Activated CD8-positive, alpha-beta T cell treated with anti-CD3 and anti-CD28 coated beads, Interleukin-2, amount 10 ng/mL, durations not matched to agents 7 days and 5 days (primary cell): ENCODE measurements at places on chromosomes 5 and 9.
A peak's percentile ranks its signal among the peaks of the same experiment; 100 is the strongest.

GRCh38 chr9:8762479-8763085 is 963.0 kb upstream of the DMAC1 start:
- DNase-seq = no peak
- no peak overlapping the region for H3K4me3 ChIP-seq
- no peaks in the 10 kb centered on the region for H3K36me3 ChIP-seq
- no peaks in the 10 kb centered on the region for H3K27me3 ChIP-seq

DNA sequence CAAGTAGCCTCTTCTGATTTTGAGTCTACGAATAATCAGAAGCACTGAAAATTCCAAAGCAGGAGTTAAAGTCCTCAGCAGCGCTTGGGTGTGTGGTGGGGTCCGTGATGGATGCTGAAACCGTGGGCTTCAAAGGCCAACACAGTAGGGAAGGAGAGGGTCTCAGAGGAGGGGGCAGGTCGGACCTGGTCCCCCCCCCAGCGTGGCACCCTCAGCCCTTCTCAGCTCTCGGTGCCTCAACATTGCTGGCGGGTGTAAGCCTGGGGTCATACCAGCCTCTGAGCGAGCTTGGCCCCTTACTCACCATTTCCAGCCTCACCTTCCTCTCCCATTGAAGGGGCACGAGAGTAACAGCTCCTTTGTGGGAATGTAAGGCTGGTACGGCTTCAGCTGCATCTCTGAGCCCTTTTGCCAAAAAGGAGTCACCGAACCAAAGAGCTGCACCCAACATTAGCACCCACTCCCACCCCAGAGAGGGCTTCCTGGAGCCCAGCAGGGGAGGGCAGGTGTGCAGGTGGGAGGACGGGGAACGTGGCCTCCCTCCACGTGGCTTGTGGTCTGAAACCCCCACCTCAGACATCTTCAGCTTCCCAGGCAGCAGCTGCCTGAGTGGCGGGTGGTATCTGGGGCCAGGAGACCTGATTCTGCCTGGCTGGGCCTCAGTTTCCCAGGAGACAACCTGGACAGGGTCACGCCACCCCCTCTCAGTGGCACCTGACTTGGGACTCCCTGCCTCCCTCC is 6.7 kb upstream of the LCN1 start:
- H3K4me3 ChIP-seq = no peak overlapping the region
- no peak overlapping the region for H3K27ac ChIP-seq
- H3K4me1 ChIP-seq = peaks cover 15% of the 10 kb centered on the region
- DNase-seq = no peak
- no peaks in the 10 kb centered on the region for H3K36me3 ChIP-seq
- H3K27me3 ChIP-seq = peaks cover 23% of the 10 kb centered on the region

- no peak overlapping the region for H3K4me3 ChIP-seq
- peaks cover 23% of the 10 kb centered on the region for H3K4me1 ChIP-seq
- no peak for DNase-seq
- H3K27me3 ChIP-seq = peaks cover 16% of the 10 kb centered on the region
- no peak overlapping the region for H3K27ac ChIP-seq
Observed at GRCh38 chr9:4620881-4621555, 41.1 kb upstream of the PLPP6 start.

DNA sequence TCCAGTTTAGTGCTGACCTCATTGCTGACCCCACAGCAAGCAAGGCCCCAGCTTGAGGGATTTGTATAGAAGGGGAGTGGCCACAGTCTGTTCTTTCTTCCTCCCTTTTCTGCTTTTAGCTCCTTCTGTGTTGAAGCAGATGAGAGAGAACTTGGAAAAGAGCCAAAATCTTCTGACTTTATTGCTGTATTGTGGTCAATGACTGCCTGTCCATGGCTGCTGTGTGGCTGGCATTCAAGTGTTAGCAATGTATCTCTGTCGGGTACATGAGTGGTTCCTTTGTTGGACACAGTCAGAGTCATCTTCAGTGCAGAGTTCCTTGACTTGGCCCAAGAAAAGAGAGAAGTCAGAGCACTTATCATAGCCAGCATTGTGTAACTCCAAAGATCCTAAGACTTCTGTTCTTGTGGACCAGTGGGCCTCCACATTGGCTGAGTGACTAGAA is 154.1 kb downstream of the LRRC70 start:
- peaks cover 3% of the 10 kb centered on the region for H3K4me1 ChIP-seq
- no peak overlapping the region for H3K4me3 ChIP-seq
- DNase-seq = no peak
- H3K36me3 ChIP-seq = no peaks in the 10 kb centered on the region
- peaks cover 8% of the 10 kb centered on the region for H3K27me3 ChIP-seq
- H3K27ac ChIP-seq = no peak overlapping the region

DNA sequence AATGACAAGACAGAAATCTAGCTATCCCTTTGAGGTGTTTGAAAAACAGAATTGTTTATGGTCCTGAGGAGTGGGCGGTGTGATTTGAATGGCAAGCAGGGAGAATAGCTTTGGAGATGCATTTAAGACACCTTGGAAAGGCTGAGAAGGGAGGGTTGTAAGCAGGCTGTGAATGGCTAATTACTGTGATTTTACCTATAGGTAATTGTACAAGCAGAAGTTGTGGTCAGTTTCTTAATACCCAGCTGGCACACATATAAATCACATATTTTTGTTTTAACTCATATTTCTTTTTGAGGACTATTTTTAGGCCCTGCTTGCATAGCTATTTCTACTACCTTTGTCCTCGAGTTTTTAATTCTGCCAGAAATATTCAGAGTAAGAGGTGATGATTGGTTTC is 248.6 kb downstream of the KDM4C start:
- H3K27ac ChIP-seq = no peak overlapping the region
- no peaks in the 10 kb centered on the region for H3K27me3 ChIP-seq
- H3K4me3 ChIP-seq = no peak overlapping the region
- DNase-seq = no peak
- peaks cover 56% of the 10 kb centered on the region for H3K36me3 ChIP-seq

DNA sequence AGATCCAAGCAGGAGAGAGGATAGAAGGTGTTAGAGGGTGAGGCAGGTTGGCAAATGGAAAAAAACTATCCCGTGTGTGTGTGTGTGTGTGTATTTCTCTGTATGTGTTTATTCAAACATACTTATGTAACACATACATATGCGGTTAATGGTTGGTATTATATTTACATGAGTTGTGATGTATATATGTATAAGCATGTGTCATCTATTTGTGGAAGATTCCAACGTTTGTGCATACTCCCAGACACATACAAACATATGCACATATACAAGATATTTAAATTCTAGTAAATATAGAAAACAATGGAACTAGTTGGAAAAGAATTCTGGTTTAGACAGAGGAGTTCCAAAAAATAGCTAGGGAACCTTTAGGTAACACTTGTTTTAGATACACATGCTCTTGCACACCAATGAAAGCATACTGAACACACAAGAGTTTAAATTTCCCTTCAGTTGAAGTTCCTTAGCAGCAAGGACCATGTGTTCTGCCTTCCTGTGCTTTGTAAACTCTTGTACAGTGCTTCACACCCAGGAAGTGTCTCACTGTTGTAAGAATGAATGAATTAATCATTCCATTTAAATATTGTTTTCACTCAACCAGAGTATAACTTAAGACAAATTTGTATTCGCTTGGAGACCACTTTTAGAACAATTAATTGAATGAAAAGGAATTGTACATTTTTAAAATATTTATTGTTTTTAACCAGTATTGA is 257.8 kb downstream of the FER start:
- H3K4me1 ChIP-seq = no peaks in the 10 kb centered on the region
- no peaks in the 10 kb centered on the region for H3K27me3 ChIP-seq
- H3K4me3 ChIP-seq = no peak overlapping the region
- DNase-seq = no peak
- H3K36me3 ChIP-seq = no peaks in the 10 kb centered on the region

DNA sequence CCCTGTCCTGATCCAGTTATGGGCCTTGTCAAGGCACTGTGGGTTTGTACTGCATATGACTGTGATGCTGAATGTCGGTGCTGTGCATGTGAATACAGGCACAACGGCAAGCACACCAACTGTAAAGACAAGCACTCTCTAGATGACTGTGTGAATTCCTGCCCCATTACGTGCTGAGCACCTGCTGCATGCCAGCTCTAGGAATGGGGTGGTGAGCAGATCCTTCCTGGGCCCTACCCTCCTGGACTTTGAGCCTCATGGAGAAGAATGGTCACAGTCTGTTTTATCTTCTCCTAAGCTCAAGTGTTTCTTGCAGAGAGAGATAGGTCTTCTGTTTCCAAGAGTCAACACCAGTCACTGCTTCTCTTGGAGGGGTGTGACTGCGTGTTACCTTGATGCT is 56.0 kb upstream of the RARS1 start:
- no peak overlapping the region for H3K27ac ChIP-seq
- no peaks in the 10 kb centered on the region for H3K36me3 ChIP-seq
- H3K4me1 ChIP-seq = no peaks in the 10 kb centered on the region
- peaks cover 1% of the 10 kb centered on the region for H3K27me3 ChIP-seq
- no peak for DNase-seq
- no peak overlapping the region for H3K4me3 ChIP-seq

DNA sequence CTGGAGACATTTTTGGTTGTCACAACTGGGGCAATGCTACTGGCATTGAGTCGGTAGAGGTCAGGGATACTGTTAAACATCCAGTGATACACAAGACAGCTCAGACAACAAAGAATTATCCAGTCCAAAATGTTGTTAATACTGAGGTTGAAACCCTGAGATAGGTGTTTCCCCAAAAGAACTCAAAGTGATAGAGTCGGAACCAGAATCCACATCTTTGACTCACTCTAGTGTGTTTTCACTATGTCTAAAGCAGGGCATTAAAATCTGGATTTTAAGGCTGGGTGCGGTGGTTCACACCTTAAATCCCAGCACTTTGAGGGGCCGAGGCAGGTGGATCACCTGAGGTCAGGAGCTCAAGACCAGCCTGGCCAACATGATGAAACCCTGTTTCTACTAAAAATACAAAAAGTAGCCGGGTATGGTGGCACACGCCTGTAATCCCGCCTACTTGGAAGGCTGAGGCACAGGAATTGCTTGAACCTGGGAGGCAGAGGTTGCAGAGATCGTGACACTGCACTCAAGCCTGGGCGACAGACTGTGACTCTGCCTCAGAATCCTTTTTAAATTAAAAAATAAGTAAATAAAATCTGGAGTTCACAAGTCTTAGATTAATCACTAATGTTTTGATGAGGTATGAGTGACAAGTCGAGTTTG is 17.0 kb downstream of the SLC31A1 start:
- H3K27ac ChIP-seq = no peak overlapping the region
- no peak for DNase-seq
- no peaks in the 10 kb centered on the region for H3K27me3 ChIP-seq
- H3K36me3 ChIP-seq = no peaks in the 10 kb centered on the region
- peaks cover 7% of the 10 kb centered on the region for H3K4me1 ChIP-seq

- no peaks in the 10 kb centered on the region for H3K27me3 ChIP-seq
- no peak for DNase-seq
- H3K4me1 ChIP-seq = no peaks in the 10 kb centered on the region
- H3K4me3 ChIP-seq = no peak overlapping the region
Observed at GRCh38 chr5:84673785-84674184, 289.1 kb upstream of the EDIL3 start.

DNA sequence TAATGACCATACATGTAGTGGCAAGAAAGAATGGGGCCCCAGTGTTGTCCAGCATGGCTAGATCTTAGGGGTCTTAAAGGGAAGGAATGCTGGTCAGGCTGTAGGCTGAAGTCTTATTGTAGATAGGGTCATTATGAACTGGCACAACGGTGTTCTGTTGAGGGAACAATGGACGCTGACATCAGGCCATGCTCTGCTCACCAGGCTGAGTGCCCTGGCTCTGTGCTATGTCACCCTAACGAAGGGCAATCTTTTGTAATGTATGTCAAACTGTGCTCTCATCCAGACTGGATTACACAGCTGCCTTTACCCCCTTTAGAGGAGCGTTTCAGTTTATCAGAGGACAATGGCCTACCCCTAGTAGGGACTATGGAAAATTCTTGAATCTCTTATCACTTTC is 14.6 kb upstream of the ZNF608 start:
- H3K4me1 ChIP-seq = no peaks in the 10 kb centered on the region
- H3K27me3 ChIP-seq = no peaks in the 10 kb centered on the region
- no peak overlapping the region for H3K4me3 ChIP-seq
- H3K27ac ChIP-seq = no peak overlapping the region
- H3K36me3 ChIP-seq = no peaks in the 10 kb centered on the region

- peaks cover 31% of the 10 kb centered on the region for H3K27me3 ChIP-seq
- no peak overlapping the region for H3K4me3 ChIP-seq
- peaks cover 5% of the 10 kb centered on the region for H3K4me1 ChIP-seq
- H3K36me3 ChIP-seq = no peaks in the 10 kb centered on the region
Observed at GRCh38 chr5:59189472-59190244, 606.8 kb downstream of the RAB3C start.

DNA sequence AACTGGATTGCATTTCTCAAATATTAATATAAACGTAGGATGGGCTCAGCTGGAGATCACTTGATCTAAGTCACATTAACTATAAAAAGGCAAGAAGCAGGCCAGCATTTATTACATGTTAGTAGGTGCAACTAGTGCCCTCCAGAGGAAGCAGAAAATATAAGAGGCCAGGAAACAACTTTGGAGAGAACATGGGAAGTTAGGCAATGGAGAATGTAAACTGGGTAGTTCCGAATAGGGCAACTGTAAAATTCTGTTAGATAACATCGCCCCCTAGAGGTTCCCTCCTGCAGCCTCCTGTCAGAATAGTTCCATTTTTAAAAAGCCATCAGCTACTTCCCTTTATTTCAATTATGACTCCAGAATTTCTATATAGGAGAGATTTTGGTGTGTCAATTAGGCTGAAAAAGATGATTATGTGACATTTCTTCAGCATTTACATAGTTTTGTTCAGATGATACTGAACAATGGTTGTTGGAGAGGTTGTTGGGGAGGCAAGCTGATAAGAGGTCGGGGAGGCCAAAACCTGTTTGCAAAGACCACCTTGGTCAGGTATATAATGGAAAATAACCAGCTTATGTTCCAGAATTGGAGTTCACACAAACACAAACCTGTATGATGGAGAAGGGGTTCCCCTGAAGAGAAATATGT is 22.4 kb downstream of the CCL28 start:
- H3K27me3 ChIP-seq = no peaks in the 10 kb centered on the region
- peaks cover 21% of the 10 kb centered on the region for H3K36me3 ChIP-seq
- H3K27ac ChIP-seq = peak overlapping the region; percentile 28

DNA sequence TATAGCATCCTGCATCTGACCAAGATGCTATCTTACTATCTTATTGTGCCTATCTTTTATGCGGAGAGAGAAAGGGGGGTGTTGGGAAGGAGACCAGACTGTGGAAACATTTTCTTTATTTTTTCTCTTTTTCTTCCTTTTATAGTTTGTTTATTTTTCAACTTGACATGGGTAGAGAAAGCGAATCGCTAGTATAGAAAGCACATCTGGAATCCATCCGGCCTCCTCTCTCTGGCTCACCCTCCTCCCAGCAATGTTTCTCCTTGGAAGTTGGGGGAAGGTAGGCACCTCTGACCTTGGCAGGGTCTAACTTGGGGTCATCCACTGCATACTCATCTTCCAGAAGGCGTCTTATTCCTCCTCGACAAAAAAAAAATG is 3.9 kb downstream of the S1PR3 start:
- H3K4me1 ChIP-seq = peaks cover 5% of the 10 kb centered on the region
- no peak overlapping the region for H3K4me3 ChIP-seq
- H3K27me3 ChIP-seq = peaks cover 18% of the 10 kb centered on the region
- no peak for DNase-seq
- H3K27ac ChIP-seq = no peak overlapping the region
- no peaks in the 10 kb centered on the region for H3K36me3 ChIP-seq
